ENCODE measurements at places on chromosomes 2 and 18. TPM values are rescaled to one million over a fixed set of nuclear protein-coding genes. Genes with fewer than 3 reads are reported as not detected.

FRZB gene
- polyA plus RNA-seq = 534 TPM

FLACC1 gene
- 0.34 TPM for polyA plus RNA-seq

SIGLEC15 gene
- polyA plus RNA-seq = 1.3 TPM

WDR54 gene
- 22.2 TPM for polyA plus RNA-seq

DNA sequence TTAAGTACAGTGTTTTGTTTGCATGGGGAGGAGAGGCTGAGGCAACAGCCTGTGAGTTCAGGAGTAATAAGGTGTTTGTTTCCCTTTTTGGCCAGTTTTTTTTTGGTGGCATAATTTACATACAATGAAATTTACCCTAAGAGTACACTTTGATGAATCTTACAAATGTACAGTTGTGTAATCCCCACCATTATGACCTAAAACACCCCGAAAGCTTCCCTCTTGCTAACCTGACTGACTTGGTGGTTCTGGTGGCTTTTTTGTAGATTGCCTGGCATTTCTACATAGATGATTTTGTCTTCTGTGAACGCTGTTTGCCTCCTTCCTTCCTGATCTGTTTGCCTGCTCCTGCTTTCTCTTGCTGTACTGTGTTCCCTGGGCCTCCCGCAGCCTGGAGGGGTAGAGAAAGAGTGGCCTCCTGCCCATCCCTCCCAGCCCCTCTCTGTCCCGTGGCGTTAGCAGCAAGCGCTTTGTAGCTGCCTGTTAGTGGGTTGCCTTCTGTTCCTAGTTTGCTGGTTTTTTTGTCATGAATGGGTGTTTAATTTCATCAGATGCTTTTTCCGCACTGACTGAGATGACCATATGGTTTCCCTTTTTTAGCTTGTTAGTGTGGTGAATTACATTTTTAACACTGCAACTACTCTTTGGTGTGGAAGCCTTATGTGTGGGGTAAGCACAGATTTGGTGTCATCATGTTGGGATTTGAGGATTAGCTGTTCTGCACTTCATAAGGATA, 32.1 kb downstream of the ASAP2 start:
- no peak overlapping the region for H3K4me3 ChIP-seq
- H3K36me3 ChIP-seq = no peaks in the 10 kb centered on the region
- H3K4me1 ChIP-seq = peaks cover 29% of the 10 kb centered on the region
- H3K27me3 ChIP-seq = no peaks in the 10 kb centered on the region
- peak overlapping the region; percentile 60 for H3K27ac ChIP-seq
- no peak for DNase-seq

DNA sequence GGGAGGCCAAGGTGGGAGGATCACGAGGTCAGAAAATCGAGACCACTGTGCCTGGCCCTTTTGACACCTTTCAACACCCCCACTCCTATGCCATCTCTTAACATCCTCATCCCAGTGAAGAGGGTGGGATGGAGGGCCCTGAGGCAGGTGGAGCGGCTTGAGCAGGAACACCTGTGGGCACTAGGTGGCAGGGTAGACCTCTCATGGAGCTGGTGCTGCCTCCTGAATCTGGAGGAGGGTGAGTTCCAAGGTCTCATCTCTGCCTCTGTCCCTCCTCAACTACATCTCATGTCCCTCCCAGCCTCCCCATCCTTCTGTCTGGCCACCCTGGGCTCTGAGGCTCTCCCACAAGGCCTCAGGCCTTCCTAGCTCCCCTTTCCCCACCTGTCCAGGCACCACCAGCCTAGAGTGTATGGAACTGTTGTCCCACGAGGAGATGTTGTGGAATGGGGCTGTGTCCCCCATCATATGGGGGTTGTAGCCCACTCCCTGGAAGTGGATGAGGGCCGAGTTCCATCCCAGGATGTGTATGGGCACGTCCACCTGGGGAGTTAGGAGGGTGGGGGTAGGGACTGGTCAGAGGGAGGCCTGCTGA, 17.0 kb upstream of the CRYBA2 start:
- no peak overlapping the region for H3K4me3 ChIP-seq
- H3K27ac ChIP-seq = no peak overlapping the region
- peak; percentile 63 for DNase-seq
- no peaks in the 10 kb centered on the region for H3K36me3 ChIP-seq
- H3K4me1 ChIP-seq = peaks cover 4% of the 10 kb centered on the region

GRCh38 chr2:241096979-241097378, 5.1 kb downstream of the MTERF4 start:
- no peak overlapping the region for H3K27ac ChIP-seq
- H3K36me3 ChIP-seq = no peaks in the 10 kb centered on the region
- H3K4me1 ChIP-seq = peaks cover 9% of the 10 kb centered on the region
- H3K4me3 ChIP-seq = no peak overlapping the region
- no peaks in the 10 kb centered on the region for H3K27me3 ChIP-seq

- no peaks in the 10 kb centered on the region for H3K36me3 ChIP-seq
- H3K27ac ChIP-seq = no peak overlapping the region
- peaks cover 6% of the 10 kb centered on the region for H3K27me3 ChIP-seq
- no peak for DNase-seq
- peaks cover 8% of the 10 kb centered on the region for H3K4me1 ChIP-seq
- H3K4me3 ChIP-seq = no peak overlapping the region
Observed at GRCh38 chr2:149226790-149227189, 103.6 kb upstream of the LYPD6 start.
